M059J (cell line): ENCODE measurements at places on chromosomes 1 and 21. TPM values are rescaled to one million over a fixed set of nuclear protein-coding genes. Genes with fewer than 3 reads are reported as not detected.

DNA sequence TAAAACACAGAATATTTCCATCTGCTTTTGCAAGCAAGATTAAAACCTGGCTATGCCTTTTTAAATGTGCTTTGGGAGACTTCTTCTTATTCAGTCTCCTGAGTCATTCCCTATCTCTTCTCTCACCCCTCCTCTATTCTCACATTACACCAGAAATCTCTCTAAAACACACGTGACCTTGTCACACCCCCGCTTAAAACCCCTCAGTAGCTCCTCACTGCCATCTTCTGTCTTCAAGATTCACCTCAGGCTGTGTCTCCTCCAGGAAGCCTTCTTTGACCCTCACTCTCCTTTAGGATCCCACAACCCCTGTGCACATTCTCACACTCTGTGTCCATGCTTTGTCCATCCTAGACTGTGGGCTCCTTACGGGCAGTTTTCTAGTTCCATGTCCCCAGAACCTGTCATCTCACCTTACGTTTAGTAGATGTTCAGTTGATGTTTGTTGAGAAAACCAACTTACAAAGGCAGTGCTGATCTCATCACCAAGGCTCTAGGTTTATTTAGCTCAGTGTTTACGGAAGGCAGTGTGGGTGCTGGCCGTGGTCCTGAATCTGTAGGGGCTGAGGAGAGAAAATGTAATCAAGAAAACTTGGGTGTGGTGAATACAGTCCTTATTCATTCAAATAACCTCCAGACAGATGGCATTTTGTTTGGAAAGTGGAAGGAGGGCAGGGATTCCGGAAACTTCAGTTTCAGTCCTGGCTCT, 143.5 kb downstream of the DMRTA2 start:
- peak; percentile 7 for DNase-seq

Gene LCA5L
- 0.30 and 1.8 TPM in 2 replicates for total RNA-seq

DNA sequence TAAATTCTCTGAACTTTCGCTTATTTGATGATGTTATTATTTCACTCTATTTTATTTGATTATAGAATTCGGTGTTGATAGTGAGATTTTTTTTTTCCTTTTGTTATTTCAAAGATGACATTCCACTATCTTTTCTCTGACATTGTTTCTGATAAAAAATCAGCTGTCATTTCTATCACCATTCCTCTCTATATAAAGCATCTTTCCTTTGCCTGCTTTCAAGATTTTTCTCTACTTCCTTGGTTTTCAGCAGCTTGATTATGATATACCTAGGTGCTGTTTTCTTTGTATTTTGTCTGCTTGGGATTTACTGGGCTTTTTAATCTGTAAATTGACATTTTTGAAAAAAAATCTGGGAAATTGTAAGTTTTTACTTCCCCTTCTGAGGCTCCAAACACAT, 344.0 kb downstream of the HLX start:
- no peak for DNase-seq

GRCh38 chr1:225494789-225495359, 67.0 kb upstream of the LBR start:
- DNase-seq: no peak

Gene DOP1B
- total RNA-seq: 46.8 and 54.3 TPM in 2 replicates

- peak; percentile 92 for DNase-seq
Observed at GRCh38 chr1:15678578-15678977, 5.5 kb upstream of the PLEKHM2 start.

- DNase-seq: no peak
Observed at GRCh38 chr1:244971552-244972216, 107.3 kb upstream of the HNRNPU start.

DNA sequence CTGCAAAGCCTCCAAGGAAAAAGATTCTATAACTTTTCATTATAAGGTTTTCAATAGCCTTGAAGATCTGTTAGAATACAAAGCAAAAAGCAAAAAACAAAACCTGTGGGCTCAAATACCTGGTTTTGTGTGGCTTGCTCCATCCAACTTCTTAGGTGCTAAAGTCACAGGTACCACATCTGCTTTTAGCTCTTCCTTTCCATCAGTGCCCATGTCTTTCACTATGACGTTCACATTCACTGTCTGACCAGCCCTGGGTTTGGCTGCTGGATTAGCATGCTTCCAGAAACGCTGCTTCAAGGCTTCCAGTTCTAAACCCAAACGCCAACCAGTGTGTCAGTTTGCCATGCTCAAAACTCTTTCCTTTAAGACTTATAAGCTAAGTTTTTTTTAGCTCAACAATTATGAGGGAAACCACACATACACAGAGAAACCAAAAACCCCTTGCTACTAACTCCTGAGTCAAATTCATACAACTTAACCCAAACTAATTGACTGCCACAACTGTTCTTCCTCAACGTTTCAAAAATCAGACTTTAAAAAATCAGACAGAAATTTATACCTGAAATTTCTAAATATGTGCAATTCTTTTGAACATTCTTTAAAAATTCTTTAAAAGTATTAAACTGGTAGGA, 16.0 kb downstream of the CLSPN start:
- DNase-seq: no peak

DNA sequence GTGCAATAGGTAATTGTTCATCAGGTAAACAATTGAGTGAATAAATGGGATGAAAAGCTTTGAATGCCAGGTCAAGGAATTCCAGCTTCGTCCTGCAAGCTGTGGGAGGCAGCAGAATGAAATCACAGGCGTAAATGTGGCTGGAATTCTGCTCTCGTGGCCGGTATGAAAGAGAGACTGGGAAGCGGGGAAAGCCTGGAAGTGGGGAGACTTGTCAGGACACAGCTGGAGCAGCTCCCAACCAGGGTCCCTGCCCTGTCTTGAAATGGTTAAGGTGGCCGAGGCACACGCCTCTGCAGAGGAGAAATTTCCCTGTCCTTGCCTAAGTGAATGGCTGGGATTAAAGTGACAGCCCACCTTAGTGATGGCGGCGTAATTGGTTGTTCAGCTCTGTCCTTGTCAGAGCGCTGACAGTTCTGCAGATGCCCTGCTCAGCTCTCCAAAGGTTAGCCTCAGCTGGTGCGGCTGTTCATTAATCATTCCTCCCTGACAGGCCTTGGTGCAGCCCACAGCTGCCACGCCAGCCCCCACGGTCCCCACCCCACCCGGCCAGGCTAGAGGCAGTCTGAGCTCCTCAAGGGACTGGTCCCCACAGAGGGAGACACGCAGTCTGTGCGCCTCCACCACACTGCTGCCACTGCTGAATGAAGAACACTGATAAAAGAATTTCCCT, 398.3 kb upstream of the POU3F1 start:
- DNase-seq: no peak

DNA sequence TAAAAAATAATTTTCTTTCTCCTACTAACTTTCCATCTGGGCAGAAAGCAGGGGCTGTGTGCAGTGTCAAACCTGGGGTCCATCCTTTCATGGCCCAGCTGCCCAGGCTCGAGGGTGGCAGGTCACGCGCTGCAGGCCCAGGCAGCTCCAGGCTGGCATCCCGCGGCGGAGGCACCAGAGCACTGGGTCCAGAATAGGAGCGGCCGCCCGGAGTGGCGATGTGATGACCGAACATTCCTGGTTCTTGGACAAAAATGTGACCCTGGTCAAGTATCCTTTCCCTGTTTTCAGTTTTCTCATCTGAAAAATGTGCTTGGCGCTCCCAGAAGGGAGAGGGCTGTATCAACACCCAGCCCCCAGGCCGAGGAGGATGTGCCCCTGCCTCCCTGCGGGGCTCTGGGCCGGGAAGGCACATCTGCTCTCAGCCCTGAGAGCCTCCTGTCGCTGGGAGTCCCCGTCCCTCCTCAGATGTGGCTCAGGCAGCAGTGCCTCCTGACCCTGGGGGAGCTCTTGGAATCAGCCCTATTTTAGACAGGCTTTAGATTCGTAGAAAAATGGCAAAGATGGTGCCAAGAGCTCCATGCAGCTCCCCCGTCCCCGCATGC, 29.3 kb downstream of the SLX9 start:
- no peak for DNase-seq

DNA sequence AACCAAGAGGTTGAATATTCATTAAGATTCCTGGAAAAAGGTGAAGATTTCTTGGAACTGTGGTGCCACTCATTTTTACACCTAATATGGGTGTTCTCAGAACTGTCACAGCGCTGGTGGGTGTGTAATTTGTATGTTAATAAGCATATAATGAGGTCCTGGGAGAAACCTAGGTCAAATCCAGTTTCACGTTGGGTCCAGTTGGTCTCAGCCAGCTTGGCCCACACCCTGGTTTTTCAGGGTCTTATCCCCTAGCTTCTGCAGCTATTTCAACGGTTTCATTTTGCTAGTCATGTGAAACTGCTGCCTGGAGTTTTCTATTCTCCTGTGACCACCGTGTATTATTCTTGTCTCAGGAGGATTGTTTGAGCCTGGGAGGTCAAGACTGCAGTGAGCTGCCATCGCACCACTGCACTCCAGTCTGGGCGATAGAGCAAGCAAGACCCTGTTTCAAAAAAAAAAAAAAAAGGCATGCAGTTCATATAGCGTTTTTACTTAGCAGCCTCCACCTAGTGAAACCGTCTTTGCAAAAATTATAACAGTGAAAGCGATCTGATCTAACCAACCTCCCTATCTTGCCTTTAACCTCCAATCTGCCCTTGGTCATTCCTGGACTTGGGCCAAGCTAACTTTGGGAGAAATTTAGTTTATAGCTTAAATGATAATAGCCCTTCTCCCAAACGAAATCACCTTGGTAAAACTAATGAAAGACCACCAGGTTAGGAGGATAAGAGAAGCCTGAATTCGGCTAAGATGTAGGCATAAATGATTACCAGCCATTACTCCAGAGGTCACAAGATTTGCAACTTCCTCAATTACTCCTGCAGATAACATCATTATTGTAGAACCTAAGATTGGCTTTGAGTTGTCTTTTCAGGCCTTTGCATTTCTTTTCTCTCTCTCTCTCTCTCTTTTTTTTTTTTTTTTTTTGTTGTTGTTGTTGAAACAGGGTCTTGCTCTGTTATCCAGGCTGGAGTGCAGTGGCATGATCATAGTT, 44.0 kb downstream of the PTAFR start:
- DNase-seq: no peak

Gene CAMK1G
- total RNA-seq: 3.0 and 4.5 TPM in 2 replicates

GRCh38 chr1:221693087-221693486, 48.8 kb downstream of the DUSP10 start:
- no peak for DNase-seq

GRCh38 chr1:30040081-30041019, 683.0 kb downstream of the MATN1 start:
- DNase-seq: no peak

DNA sequence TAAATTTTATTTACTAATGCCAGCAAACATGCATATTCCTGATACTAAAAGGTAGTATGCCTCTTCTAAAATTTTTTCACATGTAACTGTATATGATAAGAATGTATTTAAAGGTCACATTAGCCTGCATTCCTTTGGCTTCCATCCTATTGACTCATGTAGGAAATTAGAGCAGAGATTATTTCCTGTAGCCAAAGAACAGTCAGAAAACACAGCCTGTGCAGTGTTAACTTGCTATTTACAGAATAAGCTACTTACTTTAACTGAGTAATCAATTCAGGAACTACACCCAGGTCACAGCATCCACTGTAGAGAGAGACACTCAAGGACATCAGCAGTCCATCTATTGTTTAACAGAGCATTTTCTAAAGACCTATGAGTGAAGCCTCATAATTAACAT, 154.5 kb upstream of the ADGRL4 start:
- peak; percentile 20 for DNase-seq

Gene EFNA3
- total RNA-seq: 0.59 and 2.9 TPM in 2 replicates

GRCh38 chr1:179663810-179664209, 72.2 kb downstream of the TDRD5 start:
- no peak for DNase-seq

DNA sequence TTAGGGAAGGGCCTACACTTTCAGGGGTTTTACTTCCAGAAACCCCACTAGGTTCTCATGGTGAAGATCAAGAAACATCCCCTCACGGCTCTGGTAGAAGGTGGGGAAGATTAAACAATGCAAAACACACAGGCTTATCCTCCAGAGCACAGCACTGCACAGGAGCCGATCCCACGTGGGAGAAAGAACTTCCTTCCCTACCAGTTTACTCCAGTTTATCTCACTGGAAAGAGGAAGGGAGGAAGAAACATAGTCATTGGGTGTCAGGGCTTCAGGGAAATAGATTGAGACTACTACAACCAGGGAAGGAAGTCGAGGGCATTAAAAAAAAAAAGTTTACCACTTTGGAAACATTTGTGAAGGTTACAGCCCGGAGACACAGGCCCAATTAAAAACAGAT, 164.4 kb downstream of the NTPCR start:
- DNase-seq: no peak

Gene LIPI
- not detected in 2 replicates for total RNA-seq

DNA sequence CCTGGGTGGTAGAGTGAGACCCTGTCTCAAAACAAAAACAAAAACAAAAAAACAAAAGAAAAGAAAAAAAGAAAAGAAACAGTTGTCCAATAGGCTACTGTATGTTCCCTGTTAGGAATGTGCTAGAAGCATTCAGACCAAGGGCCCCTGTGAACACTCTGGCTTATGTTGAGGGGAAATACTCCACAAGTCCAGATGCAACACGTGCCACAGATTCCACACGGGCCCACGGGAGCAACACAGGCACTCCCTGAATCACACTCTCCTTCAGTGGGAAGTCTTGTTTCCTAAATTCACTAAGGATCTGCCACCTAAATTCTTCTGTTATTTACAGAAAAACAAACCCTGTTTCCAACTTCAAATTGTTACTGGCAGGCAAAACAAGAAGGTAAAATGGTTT, 291.1 kb downstream of the PCP4 start:
- no peak for DNase-seq

DNA sequence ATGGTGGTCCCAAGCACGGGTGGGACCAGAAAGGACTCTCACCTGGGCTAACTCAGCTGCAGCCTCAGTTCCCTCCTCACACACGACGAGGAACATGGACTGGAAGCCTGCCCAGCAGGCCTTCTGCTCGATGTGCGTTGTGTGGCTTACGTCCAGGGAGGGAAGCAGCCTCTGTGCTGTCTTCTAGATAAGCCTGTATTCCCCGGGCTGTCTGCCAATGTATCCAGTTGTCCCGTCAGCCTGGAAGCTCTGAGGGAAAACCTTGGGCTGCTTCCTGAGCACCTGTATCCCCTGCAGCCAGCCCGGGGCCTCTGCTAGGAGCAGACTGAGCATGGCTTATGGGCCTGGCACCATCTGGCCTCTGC, 10.5 kb downstream of the PCSK9 start:
- no peak for DNase-seq

- DNase-seq: no peak
Observed at GRCh38 chr1:41627491-41628280, 143.2 kb upstream of the EDN2 start.
